Coronary artery (tissue), 2 donors: ENCODE measurements at places on chromosomes 5 and 9.

DNA sequence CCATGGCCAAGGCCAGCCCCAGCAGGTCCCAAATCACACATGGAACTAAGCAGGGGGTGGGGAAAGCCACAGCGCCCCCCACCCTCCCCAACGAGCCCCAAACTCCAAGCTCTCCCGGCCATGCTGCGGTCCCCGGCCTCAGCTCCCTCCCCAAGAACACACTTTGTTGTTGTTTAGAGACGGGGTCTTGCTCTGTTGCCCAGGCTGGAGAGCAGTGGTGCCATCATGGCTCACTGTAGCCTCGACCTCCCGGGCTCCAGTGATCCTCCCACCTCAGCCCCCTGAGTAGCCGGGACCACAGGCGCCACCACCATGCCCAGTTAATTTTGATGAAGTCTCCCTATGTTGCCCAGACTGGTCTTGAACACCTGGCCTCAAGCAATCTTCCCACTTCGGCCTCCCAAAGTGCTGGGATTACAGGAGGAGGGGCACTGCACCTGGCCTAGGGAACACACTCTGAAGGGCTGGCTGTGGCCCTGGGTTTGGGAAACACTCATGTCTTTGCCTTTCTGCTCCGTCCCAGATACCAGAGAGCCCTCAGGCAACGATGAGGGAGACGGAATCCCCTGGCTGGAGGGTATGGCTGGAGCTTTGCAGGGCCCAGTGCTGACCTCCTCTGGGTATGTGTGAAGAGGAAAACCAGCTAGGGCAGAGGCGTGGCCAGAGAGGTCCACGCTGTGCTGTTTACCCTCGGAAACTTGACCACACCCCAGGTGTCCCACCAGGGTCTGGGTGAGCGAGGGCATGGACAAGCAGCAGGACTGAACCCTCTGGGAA is 53.2 kb upstream of the UBAC1 start:
- DNase-seq, result no peak

DNA sequence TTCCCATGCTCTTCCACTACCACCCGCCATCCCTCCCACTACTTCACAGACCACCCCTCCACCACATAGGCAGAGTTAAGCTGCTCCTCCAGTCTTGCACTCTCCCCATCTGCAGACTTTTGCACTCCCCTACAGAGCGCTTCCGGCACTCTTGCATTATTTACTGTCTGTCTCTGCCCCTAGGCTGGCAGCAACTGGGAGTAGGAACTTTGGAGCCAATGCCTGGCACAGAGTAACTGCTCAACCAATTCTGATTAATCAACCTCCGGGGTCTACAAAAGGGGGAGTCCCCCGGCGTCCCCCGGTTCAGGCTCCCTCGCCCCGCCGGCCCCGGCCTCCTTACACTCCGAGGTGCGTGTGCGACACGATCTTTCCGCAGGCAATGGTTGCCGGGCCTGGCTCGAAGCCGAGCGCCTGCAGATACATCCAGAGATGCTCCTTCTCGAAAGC is 498 bp downstream of the HAUS6 start:
- DNase-seq, result no peak

- no peak for DNase-seq
These were observed 659.2 kb downstream of the MTRR start for GRCh38 chr5:8528106-8528505.

GRCh38 chr5:179290681-179291540 is 54.4 kb downstream of the ADAMTS2 start:
- DNase-seq, result no peak

- no peak for DNase-seq
These were observed 41.4 kb downstream of the S1PR3 start for GRCh38 chr9:89032661-89033060.

DNA sequence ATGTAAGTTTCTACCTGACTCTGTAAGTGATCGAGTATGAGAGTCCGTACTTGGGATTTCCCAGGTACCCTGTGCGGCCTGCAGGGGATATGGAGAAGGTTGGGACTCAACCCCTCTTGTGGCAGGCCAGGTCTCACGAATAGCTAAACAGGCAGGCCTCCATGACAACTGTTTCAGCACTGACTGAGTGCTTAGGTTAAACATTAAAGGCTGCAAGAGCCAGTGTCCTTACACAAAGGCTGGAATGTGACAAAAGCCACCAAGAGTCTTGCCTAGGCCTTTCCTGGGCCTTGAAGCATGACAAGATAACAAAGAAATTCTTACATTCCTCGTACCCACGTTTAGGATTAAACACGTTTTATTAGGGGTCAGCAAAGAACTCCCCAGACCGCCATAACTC is 58.6 kb downstream of the THBS4 start:
- no peak for DNase-seq

GRCh38 chr5:4831325-4831724 is 308.8 kb upstream of the ADAMTS16 start:
- DNase-seq, result no peak

GRCh38 chr9:73541923-73542322 is 390.3 kb downstream of the ANXA1 start:
- no peak for DNase-seq

- DNase-seq, result no peak
These were observed 236.2 kb downstream of the NNT start for GRCh38 chr5:43839218-43839617.

- no peak for DNase-seq
These were observed 14.5 kb downstream of the GRAMD2B start for GRCh38 chr5:126437721-126438120.

DNA sequence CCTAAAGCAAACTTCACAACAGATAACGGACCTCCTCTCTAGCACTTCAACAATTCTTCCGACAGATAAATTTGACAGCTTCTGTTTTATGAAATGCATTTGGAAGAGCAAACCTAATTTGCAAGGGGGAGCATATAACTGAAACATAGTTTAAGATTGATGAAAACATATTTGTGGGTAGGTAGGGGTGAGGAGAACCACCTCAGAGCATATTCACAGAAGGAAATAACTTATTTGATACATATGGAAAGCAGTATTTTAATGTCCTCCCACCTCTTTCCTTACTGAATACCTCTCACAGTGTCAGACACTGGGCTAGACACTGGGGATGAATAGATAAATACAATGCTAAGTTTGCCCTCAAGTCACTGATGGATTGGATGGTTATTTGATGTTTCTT is 384.8 kb downstream of the MAT2B start:
- no peak for DNase-seq

GRCh38 chr5:50501491-50502228 is 60.6 kb upstream of the EMB start:
- DNase-seq, result no peak
